ENCODE measurements at places on chromosomes 6 and 20.

DNA sequence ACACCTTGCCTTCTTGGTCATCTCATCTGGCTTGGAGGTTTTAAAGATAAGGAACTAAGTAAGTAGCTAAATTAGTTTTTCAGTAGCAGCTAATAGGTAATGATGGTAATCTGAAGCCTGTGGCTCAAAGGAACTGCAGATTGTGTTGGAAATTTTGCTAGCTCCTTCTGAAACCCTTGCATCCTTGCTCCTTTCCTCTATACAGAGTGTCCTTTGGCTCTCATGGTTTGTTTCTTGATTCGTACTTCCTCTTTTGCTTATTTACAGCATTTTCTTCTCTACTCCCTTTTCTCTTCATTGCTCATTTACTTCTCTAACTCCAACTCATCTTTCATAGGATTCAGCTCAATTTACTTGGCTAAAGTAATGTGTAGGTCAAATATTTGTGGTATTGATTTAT, 19.0 kb downstream of the LRRC1 start:
- DNase-seq: no peak

GRCh38 chr20:25065625-25066338, 7.8 kb upstream of the ACSS1 start:
- DNase-seq: peak; percentile 43

DNA sequence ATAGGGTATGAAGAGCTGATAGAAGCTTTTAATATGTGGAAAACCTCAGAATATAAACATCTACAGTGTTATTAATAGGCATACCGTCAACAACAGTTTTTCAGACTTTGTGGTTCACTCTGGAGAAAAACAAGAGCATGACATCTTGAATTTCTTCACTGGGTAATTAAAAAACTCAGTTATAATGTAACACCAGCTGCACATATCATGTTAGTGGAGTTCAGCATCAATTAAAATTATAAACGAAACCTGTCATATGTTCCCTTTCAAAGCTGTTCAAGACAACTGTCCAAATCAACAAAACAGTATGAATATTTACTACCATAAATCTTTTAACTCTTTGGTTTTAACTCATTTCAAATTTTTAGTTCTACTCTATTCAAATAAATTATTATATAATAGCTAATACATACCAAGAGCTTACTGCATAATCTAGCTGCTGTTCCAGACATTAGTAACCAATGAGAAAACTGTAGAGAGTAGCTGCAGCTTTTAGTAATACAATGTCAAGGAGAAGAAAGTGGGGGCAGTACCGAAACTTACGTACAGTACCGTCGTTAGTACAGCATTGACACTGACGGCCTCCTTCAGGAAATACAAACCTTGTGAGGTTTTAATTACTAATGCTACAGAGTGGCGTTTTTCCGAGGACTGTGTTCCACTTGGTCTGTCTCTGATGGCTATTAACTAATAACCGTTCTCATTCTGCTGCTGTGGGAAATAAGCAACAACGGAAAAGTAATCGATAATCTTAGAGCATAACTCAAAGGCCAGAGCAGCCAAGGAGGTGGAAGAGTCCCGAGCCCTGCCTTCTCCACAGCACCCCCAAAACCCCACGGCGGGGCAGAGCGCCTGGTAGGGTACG, 532 bp upstream of the PM20D2 start:
- DNase-seq: no peak

DNA sequence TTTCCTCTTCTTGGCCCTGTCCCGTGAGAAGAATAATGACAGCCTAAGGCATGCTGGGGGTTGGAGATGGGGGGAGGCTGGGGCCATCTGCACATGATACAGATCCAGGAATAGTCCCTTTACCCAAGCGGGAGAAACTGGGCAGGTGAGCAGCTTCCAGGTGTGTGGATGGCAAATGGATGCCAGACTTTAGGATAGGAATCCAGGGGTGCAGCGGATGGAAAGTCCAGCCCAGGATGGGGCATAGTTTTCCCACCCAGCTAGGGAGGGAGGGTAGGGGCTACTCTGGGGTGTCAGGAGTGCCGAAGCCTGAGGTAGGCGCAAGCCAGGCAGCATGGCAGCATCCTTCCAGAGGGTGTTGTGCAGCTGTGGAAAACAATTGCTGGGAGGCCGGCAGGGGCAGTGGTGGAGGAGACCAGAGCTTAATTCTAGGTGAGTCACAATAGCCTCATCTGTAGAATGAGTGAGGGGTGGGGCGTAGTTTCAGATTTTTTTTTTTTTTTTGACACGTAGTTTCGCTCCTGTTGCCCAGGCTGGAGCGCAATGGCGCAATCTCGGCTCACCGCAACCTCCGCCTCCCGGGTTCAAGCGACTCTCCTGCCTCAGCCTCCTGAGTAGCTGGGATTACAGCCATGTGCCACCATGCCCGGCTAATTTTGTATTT, 15.4 kb upstream of the FAM110A start:
- no peak for DNase-seq

DNA sequence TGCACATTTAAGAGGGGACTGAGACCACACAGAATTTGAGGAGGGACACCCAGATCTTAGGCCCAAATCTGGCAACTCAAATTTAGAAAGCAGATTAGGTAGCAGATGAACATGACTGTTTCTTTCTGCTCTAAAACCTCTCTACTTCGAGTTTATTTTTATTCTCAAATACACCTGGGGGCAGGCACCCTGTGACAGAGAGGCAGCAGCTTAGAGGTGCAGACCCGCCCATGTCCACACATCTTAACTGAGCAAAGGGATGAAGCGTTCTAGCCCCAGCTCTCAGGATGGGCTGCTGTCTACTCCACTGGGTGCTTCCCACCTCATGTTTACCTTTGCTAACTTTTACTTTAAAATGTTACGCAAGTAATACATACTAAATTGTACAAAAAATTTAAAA, 125.0 kb downstream of the SLC23A2 start:
- no peak for DNase-seq

DNA sequence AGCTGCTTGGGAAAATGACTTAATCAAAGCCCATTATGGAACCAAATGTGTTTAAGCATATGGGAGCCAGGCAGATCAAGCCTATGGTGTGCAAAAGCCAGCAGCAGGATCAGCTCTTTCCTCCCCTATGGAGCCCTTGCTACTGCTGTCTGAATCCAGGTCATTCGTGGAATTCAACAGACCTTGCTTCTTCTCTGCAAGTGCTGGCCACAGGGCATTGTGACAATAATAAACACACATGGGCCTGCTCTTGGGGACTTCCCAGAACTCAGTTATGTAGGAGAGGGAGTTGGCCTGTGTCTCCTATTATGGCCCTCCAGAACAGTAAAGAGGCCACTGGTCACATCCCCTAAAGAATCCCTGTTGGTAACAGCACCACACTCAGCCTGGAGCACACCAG, 18.6 kb downstream of the GFOD1 start:
- no peak for DNase-seq

- DNase-seq: no peak
Measured at GRCh38 chr6:37520926-37521325, 21.2 kb upstream of the CCDC167 start.

DNA sequence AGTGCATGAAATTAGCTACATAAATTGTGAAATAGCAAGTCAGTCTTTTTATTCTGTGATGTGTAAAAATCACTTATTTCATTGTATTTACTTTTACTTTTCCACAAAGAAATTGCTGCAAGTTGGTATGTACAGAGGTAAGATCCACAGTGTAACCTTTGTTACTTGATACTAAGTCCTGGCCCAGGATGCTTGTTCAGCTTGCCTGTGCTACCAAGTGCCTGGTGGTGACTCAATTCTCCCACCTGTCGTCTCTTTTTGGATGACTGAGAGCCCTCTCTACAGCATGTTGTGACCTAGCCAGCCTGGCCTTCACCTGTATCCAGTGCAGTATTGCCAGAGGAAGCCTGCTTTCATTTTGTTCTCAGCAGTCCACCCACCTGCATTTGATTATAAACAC, 54.9 kb downstream of the ANKRD6 start:
- DNase-seq: no peak

DNA sequence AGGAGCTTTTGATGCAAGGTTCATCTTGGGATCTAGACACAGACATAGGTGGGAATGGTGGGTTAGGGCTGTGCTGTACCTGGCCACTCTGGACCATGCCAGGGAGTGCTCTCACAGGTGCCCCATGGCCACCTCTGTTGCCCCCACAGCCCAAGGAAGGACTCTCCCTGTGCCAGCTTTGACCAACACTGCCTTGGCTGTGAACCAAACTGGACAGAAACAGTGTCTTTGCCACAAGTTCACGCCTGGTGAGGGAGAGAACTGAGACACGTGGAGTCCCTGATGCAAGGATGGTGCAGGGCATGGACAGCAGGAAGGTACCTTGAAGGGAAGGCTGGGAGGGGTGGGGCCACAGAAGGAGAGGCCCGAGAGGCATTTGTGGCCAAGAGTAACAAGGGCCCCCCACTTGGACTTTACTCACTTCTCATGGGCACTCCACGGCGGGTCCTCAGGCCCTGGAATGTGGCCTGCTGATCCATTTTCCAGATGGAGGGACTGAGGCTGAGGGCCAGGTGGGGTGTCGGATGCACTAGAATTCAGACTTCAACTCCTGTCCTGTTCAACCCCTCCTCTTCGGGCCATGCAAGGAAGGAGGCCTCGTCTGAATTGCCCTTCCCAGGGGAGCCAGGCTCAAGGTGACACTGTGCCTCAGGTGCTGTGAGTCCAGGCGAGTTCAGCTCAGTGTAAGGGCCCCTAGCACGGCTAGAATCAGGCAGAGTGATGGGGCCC, 103.3 kb downstream of the YTHDF1 start:
- DNase-seq: no peak

- no peak for DNase-seq
Measured at GRCh38 chr6:170485159-170485558, 67.9 kb downstream of the PSMB1 start.

GRCh38 chr20:61055180-61056010, 196.7 kb upstream of the CDH4 start:
- DNase-seq: no peak

DNA sequence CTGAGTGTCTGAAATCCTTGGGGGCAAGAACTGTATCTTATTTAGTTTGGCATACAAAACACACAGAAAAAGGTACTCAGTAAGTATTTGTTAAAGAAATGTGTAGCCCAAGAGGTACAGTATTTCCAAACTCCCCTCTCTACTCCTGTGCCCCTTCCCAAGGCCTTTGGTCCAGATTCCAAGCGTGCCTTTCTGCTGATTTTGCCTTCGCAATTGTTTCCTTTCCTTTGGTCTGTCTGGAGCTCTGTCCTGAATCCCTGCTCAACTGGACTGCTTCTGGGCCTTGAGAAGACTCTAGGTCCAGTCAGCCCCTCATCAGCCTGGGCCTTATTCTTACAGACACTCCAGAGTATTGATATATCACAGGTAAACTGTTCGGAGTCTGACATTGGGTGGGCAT, 122.2 kb upstream of the SYNCRIP start:
- DNase-seq: no peak

- DNase-seq: no peak
Measured at GRCh38 chr20:32040142-32040953, 11.7 kb upstream of the HCK start.

DNA sequence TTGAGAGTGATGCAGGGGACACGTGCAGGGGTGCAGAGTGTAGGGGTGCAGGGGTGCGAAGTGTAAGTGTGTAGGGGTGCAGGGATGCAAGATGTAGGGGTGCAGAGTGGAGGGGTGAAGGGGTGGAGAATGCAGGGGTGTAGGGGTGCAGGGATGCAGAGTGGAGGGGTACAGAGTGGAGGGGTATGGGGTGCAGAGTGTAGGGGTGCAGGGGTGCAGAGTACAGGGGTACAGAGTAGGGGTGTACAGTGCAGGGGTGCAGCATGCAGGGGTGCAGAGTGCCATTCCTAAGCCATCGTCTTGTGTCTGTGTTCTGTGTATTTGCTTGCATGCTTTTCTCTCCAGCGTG, 345.4 kb downstream of the TAF4 start:
- DNase-seq: no peak

DNA sequence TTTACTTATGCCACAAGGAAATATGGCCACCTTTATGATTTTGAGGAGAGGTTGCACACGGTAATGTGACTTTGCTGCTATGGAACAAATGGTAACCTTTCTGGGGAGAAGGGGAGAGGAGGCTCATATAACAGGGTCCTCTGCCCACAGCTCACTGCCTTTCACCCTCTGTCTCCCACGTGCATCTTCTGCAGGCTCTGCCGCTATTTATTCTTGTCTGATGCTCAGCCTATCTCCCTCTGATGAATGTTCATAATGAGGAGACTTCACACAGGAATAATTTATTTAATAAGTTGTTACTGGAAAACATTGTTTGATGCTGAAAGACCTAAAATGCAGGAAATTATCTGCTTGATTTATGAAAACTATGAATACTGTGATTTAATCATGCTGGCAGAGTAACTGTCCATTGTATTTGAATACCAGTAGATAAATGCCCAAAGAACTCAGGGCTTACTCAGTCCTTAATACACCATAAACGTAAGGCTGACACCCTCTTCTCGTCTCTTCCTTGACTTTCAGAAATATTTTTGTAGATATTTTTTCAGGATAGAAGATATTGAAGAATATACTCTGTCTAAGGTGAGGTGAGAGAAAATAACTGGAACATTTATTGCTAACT, 721.1 kb downstream of the QKI start:
- DNase-seq: no peak

DNA sequence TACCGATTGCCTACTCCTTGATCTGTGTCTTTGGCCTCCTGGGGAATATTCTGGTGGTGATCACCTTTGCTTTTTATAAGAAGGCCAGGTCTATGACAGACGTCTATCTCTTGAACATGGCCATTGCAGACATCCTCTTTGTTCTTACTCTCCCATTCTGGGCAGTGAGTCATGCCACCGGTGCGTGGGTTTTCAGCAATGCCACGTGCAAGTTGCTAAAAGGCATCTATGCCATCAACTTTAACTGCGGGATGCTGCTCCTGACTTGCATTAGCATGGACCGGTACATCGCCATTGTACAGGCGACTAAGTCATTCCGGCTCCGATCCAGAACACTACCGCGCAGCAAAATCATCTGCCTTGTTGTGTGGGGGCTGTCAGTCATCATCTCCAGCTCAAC, 13.5 kb downstream of the CCR6 start:
- DNase-seq: no peak

DNA sequence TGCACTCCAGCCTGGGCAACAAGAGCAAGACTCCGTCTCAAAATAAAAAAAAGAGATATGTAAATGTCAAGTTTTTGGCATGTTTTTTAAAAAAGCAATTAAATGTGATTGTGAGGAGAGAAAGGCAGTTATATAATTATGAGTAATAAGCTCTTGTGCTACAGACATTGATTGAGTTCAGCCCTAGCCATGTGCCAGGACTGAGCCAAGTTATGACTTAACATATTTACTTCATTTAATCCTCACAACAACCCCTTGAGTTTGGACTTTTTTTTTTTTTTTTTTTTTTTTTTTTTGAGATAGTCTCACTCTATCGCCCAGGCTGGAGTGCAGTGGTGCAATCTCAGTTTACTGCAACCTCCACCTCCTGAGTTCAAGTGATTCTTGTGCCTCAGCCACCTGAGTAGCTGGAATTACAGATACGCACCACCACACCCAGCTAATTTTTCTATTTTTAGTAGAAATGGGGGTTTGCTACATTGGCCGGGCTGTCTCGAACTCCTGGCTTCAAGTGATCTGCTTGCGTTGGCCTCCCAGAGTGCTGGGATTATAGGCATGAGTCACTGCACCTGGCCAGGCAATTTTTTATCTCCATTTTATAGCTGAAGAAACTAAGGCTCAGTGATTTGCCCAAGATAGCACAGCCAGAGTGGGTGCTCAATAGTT, 15.0 kb upstream of the CSE1L start:
- DNase-seq: no peak

- DNase-seq: no peak
Measured at GRCh38 chr20:3494218-3494617, 23.4 kb downstream of the ATRN start.

- DNase-seq: no peak
Measured at GRCh38 chr20:8153281-8153908, 21.3 kb downstream of the PLCB1 start.
